ENCODE measurements at places on chromosomes 4 and X.

DNA sequence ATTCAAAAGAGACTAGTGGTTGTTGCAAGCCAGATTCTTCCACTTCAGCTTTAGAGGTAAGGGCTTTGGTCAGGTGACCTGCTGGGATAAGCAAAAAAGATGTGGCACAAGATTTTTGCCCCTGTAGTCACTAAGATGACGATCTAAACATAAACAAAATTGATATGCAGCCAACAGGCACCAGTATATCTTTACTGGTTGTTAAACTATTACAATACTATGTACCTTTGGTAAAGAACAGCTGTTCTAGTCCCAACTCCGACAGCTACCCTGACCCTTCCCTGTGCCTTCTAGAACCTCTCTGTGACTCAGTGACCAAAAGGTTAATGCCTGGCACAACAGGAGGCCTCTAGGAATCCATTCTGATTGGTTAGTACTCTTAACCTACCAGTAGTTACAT lies 59.6 kb downstream of the MGST2 start:
- DNase-seq, result no peak

- no peak for DNase-seq
These were observed 206.5 kb upstream of the STK26 start for GRCh38 chrX:131816551-131817136.

GRCh38 chr4:77697860-77698590 lies 92.4 kb downstream of the CXCL13 start:
- DNase-seq, result peak; percentile 43

DNA sequence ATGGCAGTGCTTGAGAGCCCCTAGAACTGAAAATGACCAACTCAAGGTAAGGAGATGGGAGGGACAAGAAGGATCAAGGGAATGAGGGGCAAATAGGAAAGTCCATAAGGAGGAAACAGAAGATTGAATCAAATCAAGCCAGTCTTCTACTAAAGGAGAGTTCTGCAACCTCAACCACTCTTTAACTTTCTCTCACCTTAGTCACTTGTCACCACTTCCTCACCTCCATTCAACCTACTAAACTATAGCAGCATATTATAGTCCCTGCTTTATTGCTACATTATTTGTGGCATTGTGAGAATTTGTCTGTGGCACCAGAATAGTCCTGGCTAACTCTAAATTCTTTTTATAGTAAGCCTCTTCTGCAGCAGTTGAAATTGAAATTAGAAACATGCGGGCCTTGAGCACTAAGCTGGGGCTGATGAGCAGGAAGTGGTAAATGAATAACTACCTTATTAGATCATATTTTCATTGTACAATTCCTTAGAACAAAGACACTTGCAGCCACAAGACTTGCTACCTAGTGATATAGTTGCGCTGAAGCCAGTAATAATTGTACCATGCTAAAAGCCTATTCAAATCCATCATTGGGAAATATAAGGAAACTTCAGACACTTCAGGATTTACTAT lies 336.9 kb downstream of the ZNF674 start:
- DNase-seq, result no peak

GRCh38 chrX:155052738-155053498 lies 18.0 kb downstream of the CMC4 start:
- DNase-seq, result no peak

DNA sequence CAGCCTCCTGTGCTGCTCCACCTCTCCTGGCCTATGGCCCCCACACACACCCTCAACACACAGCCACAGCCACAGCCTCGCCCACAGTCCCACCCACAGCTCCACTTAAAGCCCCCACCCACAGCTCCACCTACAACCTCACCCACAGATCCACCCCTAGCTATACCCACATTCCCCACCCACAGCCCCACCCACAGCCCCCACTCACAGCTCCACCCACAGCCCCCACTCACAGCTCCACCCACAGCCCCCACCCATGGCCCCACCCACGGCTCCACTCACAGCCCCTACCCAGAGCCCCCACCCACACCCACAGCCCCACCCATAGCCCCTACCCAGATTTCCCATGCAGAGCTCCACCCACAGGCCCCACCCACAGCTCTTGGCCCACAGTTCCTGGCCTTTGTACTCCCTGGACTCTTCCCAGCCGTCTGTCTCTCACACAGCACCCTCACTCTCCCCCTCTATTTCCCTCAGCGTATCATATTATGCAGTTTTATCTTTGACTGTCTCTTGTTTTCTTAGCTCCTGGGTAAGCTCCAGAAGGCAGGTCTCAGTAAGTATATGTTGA lies 322.5 kb downstream of the EVC2 start:
- DNase-seq, result no peak

DNA sequence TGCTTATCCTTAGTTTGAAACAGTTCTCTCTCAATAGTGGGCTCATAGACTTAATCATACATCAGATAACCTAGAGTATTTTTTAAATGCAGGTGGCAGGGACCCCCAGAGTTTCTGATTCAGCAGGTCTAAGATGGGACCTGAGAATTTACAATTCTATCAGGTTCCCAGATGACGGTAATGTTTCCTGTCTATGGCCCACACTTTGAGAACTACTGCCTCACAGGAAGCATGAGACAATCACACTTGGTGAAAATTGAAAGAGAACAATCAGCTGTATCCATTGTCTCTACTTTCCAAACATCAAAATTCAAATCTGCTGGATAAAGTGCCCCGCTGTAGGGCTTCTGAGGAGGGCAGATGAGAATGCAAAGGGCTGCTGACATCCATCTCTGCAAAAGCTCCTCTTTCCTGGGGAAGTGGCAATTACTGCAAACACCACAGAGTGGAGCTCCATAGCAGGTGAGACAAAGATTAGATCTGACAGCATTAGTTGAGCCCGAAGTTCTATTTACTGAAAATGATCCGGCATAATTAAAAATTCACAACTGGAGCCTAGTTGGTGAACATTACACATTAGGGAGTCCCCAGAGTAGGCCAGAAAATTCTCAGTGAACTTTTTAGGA lies 187.8 kb upstream of the MBNL3 start:
- no peak for DNase-seq

GRCh38 chrX:109707319-109707718 lies 25.7 kb downstream of the ACSL4 start:
- DNase-seq, result no peak

DNA sequence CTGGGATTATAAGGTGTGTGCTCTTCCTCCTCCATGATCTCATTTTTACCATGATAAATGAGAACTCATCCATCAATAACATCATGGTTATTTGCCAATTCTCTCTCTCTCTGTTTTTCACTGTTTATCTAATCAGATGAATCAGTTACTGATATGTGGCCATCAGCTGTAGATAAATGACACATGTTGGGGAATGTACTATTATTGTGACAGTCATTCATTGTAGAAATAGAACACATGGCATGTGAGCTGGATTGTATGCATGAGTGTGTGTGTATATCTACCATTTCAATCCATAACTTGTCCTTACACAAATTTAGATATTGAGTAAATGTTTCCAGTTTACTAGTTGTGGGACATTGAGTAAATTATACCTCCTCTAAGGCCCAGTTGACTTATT lies 53.0 kb downstream of the OSTC start:
- DNase-seq, result no peak

DNA sequence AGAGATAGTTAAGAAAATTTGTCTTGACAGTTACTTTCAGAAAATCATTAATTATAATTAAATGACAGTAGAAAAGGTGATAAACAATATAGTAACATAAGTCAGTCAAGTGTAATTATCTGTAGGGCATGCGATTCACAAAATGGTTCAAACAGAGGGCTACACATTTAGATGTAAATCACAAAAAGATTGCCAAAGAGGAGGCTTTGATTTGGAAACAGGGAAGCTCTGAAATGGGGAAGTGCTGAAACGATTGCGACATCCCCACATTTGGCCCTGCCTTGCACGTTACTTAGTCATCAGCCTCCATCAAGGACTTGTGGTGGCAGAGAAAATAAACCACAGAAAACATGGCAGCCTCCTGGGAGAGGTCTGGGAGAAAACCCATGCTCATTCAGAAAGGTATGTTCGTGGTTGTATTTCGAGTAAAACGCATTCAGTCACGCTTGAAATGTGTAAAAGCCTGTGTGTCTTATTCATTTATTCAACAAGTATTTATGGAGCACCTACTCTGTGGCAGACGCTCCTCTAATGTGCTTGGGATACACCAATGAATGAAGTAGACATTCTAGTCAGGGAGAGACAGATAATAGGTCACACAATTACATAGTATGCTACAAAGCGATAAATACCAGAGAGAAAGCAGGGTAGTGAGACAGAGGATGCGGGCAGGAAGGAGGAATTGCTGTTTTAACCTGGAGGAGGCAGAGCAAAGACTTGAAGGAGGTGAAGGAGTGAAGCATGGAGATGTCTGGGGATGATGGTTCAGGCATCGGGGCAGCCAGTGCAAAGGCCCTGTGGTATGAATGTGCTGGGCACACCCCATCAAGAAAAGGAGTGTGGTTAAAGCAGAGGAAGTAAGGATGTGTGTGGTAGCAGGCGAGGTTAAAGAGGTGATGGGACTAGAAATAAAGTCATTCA lies 7.8 kb downstream of the RBM47 start:
- DNase-seq, result no peak

DNA sequence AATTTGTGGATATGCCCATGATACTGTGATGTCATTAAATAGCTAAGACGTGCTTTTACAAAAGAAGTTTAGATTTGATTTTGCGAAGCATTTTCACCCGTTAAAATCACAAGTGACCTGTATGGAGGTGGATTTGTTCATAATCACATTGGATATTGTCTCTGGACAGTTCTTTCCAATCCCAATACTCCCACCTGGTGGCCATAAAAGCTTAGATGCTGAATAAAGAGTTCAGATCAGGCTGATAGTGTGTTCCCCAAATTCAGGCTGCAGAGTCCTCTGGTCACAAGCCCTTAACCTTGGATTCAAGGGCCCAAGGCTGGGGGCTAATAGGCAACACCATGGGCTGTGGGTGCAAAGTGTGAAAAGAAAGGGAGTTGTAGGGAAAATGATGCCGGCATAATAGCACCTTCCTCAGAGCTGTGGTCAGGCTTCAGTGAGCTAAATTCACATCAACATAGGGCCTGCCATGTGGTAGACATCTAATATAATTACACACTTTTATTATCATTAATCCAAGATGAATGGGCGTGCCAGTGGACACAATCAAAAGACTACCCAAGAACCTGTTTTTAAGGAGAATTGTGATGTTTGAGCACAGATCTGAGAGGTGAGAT lies 28.1 kb downstream of the SMIM43 start:
- DNase-seq, result no peak

DNA sequence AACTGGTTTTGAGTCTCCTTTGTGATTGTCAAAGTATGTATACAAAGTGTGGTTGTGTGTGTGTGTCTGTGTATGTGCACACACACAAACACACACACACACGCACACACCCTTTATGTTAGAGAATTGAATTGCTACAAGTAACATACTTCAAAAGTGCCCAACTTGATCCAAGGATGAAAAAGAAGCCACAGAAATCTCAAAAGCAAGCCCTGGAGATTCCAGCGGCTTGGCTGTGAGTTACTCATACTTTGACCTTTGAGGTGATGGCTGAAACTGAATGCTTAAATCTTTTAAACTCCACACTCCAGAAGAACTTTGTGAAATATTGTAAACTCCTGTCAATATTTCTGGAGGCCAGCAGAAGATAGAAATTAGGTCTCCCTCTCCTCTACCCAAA lies 168.4 kb upstream of the NRK start:
- no peak for DNase-seq

- no peak for DNase-seq
These were observed 218.2 kb upstream of the NEIL3 start for GRCh38 chr4:177091515-177091914.

- DNase-seq, result no peak
These were observed 17.4 kb downstream of the SORCS2 start for GRCh38 chr4:7209699-7210098.

- no peak for DNase-seq
These were observed 1150.6 kb downstream of the FAT4 start for GRCh38 chr4:126465341-126465740.

GRCh38 chr4:102469806-102470205 lies 31.4 kb upstream of the NFKB1 start:
- DNase-seq, result no peak

DNA sequence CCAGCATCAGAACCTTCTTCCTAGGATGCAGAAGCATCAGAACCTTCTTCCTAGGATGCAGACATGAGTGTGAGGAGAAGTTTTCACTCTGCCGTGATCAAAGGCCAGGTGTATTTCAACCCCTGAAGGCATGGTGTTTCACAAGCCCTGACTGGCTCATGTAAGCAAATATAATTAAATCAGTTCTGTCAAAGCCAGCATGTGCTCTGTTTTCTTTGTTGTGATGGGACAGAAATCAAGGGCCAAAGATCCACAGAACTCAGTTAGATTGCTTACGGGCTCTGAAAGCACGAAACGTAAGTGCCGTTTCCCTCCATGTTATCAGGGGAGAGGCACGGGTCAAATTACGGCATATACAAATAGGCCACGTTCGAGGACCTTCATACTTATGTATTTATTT lies 32.0 kb upstream of the CLDN24 start:
- DNase-seq, result peak; percentile 20

DNA sequence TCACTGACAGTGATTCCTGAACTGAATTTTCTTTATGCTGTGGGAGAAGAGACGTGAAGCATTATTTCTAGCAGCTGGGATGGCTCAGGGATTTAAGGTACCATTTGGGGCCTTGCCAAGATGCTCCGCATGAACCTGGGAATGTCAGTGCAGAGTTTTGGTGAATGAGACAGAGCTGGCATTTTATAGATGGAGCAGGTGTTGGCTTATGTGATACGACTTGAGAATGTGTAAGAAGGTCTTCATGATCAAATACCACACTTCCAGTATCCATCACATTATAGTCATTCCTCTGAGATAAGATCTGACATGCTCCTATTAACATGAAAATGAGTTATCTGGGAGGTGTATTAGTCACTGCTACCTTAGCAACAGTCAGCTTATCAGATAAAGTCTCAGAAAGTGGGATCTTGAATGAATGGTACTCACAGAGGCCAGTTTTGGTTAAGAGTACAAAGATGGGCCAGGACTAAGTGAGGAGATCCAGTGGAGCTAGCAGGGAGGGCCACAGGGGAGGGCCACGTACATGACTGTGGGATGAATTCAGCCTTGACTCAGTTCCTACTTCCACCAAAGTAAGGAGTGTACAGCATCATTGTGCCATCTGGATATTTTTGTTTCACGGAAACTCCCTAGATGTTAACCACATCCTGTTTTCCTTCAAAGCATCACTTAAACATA lies 116.7 kb downstream of the SPCS3 start:
- no peak for DNase-seq

- DNase-seq, result no peak
These were observed 199.8 kb upstream of the NOCT start for GRCh38 chr4:138815811-138816210.

- no peak for DNase-seq
These were observed 140.8 kb upstream of the AGA start for GRCh38 chr4:177582992-177583391.

DNA sequence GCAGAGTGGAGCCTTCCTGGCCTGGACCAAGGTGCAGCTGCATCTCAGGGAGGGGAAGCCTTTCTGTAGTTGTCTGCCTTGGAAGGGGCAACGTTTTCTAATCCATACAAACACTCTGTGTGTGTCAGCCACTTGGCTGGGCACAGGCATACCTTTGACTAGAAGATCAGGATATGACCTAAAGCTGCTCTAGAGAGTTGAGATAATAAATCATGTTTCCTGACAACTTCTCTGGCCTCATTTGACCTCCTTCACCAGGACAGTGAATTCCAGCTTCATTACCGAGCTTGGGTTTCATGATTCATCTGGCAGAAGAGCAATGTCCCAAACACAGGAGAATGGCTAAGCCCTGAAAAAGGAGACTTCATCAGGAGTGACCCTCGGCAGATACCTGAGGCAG lies 89.6 kb upstream of the KIT start:
- no peak for DNase-seq

Data from NCI-H2029 treated with DMSO at 0.1 percent for 48 hours (cell line).